ENCODE measurements at places on chromosomes 3 and 15. TPM values are rescaled to one million over a fixed set of nuclear protein-coding genes. Genes with fewer than 3 reads are reported as not detected.

The DVL3 gene
- total RNA-seq, result 74.5 TPM

The NECTIN3 gene
- total RNA-seq, result 25.6 TPM

The FAH gene
- total RNA-seq, result 25.3 TPM

- DNase-seq, result no peak
Measured at GRCh38 chr3:160417311-160417710, 17.9 kb downstream of the SMC4 start.

GRCh38 chr3:27326629-27327545 lies 42.3 kb downstream of the NEK10 start:
- peak; percentile 76 for DNase-seq

DNA sequence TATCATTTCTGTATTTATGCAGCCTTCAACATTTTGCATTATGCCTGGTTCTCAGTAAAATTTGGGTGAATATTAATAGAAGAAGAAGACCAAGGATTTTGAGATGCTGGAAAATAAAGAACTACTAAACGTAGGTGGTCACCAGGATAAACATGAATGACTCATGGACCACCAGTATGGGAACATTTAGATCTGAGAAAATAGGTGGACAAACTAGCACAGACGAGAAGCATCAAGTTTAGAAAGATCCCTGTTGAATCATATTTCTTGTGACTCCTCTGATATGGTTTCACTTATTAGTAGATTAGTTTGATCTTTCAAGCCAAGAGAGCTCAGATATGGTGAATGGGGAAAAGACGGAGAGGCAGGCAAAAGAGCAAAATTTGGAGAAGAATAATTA lies 97.9 kb downstream of the RAP2B start:
- no peak for DNase-seq

The SLC51A gene
- not detected for total RNA-seq

GRCh38 chr3:52366527-52366926 lies 50.4 kb downstream of the DNAH1 start:
- no peak for DNase-seq

GRCh38 chr3:58178528-58179234 lies 32.1 kb downstream of the DNASE1L3 start:
- peak; percentile 58 for DNase-seq

GRCh38 chr3:89260721-89261120 lies 153.3 kb downstream of the EPHA3 start:
- no peak for DNase-seq

DNA sequence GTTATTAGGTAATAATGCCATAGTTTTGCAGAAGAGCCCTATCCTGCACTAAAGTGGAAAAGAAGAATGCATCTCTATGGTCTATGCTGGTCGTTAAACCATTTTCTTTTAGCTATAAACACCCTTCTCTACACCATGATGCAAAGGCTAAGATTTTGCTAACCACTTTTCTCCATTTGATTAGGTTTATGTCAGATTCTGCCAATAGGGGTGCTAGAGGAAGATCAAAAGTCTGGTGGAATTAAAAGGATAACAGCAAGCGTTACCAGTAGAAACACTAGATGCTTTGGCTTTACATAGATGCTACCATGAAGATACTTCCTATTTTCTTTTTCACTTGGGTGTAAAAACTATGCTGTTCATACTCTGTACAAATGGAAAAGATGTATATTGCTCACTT lies 669.8 kb upstream of the ARPP21 start:
- peak; percentile 6 for DNase-seq

DNA sequence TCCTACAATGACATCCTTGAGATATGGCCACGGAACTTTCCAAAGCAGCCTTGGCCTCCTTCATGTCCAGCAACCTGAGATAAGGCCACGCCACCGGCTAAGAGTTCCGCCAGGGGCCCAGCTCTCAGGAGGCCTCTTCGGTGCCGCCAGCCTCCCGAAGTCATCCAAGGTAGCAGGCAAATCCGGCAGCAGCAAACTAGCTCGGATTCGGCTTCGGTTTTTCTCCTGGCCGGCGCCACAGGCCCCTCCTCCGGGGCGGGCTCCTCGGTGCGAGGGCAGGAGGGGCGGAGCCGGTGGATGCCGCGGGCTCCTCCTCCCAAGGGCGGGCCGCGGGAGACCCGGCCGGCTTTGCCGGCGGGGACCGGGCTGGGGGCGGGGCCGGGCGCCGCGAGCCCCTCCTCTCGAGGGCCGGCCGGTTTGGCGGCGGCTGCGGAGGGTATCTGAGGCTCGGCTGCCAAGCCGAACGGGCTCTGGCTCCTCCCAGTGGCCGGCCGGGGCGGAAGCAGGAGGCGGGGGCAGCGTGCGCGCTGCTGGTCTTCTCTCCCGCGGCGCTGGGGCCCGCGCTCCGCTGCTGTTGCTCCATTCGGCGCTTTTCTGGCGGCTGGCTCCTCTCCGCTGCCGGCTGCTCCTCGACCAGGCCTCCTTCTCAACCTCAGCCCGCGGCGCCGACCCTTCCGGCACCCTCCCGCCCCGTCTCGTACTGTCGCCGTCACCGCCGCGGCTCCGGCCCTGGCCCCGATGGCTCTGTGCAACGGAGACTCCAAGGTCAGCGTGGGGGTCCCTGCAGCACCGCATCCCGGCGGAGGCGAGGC lies at the start of gene GMPS:
TSS of gene GMPS (plus strand) at position 518 of the 812 bp plus-strand sequence. CDS start at position 739, 221 bp downstream.
- peak; percentile 93 for DNase-seq

GRCh38 chr15:30065025-30065801 lies 17.5 kb upstream of the GOLGA8J start:
- DNase-seq, result peak; percentile 85

The FILIP1L gene
- total RNA-seq, result 2.4 TPM

The CLRN1 gene
- not detected for total RNA-seq

DNA sequence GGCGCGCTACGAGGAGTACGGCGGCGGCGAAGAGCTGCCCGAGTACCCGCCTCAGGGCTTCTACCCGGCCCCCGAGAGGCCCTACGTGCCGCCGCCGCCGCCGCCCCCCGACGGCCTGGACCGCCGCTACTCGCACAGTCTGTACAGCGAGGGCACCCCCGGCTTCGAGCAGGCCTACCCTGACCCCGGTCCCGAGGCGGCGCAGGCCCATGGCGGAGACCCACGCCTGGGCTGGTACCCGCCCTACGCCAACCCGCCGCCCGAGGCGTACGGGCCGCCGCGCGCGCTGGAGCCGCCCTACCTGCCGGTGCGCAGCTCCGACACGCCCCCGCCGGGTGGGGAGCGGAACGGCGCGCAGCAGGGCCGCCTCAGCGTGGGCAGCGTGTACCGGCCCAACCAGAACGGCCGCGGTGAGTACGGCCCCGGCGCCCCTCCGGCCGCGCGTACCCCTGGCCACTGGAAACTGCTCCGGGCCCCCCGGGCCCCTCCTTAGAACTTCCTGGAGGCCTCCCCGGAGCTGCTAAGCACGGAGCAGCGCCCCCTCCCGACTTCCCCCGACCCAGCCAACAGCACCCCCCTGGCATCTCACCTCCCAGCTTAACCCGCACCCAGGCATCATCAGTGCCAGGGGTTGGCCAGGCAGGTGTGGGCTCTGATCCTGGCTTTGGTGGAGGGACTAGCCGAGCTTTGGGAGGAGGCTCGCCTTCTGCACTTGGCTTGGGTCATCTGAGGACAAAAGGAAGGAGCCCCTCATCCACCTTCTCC lies 1.4 kb downstream of the LOXL1 start:
- peak; percentile 54 for DNase-seq

DNA sequence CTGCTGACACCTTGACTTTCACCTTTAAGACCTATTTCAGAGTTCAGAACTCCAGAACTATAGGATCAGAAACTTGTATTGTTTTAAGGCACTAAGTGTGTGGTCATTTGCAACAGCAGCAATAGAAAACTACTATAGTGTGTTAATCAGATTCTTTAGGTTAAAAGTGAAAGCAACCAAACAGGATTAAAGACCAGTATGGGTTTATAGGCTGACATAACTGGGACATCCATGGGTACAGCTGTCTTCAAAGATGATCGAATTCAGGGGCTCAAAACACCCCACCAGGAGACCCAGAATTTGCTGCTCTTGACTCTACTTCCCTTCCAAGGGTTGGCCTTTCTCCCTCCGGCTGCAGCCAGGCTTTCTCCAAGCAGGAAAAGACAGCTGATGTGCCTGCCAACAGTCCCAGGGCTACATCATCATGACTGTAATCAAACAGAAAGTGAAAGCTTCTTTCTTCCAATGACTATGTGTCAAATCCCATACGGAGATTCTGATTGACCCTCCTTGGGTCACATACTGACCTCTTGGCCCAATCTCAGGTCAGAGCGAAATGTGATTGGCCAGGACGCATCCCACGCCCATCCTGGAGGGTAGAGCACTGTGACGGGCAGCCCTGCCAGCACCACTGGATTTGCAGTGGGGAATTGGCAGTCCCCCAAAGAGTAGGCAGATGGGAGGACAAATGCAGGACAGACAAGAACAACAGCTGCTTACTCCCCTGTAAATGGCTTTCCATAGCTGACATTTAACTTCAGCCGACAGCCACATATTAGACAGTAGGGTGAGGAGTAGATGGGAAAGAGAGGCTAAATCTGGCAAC lies 51.4 kb upstream of the RNF7 start:
- peak; percentile 66 for DNase-seq

The RTP1 gene
- total RNA-seq, result not detected

Measured in MCF 10A (cell line).